ENCODE measurements at places on chromosomes 16 and 17.

GRCh38 chr17:32350666-32351418, 885 bp downstream of the ZNF207 start:
- no peak for DNase-seq

DNA sequence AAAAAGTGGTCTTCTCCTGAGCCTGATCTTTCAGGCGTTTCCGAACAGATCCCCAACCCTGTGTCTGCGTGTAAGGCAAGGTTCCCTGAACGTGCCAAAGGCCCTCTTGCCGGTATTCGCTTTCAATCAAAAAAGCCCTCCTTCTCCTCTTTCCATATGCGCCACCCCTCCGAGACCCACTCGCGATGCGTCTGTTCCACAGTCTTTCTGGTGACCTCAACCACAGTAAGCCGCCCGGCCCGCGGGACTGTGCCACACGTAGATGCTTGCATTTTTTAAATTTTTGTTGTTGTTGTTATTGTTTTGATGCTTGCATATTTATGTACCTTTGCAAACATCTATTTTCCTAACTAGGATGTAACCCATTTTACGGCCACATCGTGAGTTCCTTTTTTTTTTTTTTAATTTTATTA, 607 bp upstream of the PRPSAP1 start:
- no peak for DNase-seq

DNA sequence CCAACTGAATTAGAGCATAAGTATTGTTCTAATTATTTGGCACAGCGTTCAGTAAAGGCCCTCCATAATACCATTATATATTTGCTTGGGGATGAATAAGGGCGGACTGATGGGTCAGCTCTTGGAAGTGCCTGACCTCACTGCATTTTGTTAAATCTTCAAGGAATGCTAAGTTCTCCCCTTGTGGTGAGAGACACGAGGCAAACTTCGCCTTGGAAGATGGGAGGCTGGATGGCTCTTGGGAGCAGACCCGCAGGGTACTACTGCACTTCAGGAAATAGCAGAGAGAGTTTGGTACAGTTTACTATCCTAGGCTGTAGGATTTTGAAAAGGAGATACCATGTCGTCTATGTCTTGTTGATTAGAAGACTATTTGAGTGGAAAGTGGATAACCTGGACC, 87.0 kb upstream of the RPRML start:
- no peak for DNase-seq

- no peak for DNase-seq
Observed at GRCh38 chr16:78681743-78682142, 582.3 kb downstream of the WWOX start.

- DNase-seq: no peak
Observed at GRCh38 chr17:28702026-28702751, 9.5 kb downstream of the PROCA1 start.

- no peak for DNase-seq
Observed at GRCh38 chr16:46908540-46909372, 24.6 kb downstream of the GPT2 start.

- no peak for DNase-seq
Observed at GRCh38 chr16:84177741-84178073, 9.2 kb downstream of the TAF1C start.

GRCh38 chr16:11073407-11073999, 129.1 kb downstream of the CLEC16A start:
- no peak for DNase-seq

GRCh38 chr16:66954097-66954659, 6.9 kb upstream of the CES3 start:
- no peak for DNase-seq

GRCh38 chr16:80014241-80014939, 413.9 kb upstream of the MAF start:
- no peak for DNase-seq

DNA sequence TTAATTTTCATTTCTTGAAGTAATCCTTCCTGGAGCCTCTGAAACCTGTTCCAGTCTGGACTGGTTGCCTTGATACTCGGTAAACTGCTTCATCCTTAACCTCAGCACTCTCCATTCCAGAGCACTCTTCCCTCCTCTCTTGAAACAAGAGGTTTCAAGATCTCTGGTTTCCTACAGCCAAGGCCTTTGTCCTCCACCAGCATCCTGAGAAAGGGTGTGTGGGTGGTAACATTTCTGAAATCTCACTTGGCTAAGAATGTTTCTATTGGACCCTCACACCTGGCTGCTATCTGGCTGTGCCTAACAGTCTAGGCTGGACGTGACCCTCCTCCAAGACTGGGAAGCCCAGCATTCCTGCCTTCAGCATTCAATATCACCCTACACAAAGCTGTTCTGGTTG, 99.7 kb downstream of the CYTH1 start:
- DNase-seq: no peak

- no peak for DNase-seq
Observed at GRCh38 chr17:55342800-55343585, 78.2 kb downstream of the HLF start.

DNA sequence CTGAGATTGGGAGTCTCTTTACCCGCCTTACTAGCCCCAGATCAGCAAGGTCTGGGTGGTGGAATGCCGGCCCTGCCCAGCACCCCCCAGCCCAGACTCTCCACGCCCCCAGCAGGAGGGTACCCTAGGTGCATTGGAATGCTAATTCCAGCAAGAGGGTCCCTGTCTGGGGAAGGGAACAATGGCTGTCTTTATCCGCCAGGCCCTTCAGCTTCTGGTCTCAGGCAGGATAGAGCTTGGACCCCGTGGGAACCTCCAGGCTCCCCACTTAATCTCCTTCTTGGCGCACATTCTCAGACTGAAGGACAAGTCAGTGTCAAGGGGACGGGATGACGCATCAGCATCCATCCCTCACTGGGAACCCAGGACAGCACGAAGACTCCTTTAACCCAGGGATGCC, 85.1 kb downstream of the LITAF start:
- no peak for DNase-seq

DNA sequence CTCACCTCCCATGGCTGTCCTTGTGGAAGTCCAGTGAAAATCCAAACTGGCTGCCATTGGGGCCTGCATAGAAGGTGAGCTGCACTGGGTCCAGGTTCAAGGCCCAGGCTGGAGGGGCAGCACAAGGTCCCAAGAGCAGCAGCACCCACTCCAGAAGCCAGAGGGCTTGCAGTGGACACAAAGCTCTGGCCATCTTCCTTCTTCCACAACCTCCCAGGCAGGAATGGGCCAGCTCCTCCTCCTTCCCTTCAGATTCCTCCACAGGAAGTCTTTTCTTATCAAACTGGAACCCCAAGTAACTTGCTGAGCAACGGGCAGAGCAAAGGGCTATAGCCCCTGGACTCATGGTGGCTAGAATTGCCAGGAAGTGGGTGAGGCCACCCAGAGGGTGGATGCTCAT, at the start of gene ITGA2B:
TSS of gene ITGA2B (minus strand) at position 369 of the 400 bp plus-strand sequence. CDS start at position 193, 176 bp downstream.
- no peak for DNase-seq

- DNase-seq: no peak
Observed at GRCh38 chr17:34706029-34706428, 126.6 kb downstream of the TMEM132E start.

- DNase-seq: peak; percentile 93
Observed at GRCh38 chr16:67226804-67227566, at the start of gene TMEM208. TMEM208 (plus strand) TSS chr16:67227130; CDS start chr16:67227219, 89 bp downstream.

- no peak for DNase-seq
Observed at GRCh38 chr16:20611975-20612481, 35.9 kb upstream of the ACSM2B start.

DNA sequence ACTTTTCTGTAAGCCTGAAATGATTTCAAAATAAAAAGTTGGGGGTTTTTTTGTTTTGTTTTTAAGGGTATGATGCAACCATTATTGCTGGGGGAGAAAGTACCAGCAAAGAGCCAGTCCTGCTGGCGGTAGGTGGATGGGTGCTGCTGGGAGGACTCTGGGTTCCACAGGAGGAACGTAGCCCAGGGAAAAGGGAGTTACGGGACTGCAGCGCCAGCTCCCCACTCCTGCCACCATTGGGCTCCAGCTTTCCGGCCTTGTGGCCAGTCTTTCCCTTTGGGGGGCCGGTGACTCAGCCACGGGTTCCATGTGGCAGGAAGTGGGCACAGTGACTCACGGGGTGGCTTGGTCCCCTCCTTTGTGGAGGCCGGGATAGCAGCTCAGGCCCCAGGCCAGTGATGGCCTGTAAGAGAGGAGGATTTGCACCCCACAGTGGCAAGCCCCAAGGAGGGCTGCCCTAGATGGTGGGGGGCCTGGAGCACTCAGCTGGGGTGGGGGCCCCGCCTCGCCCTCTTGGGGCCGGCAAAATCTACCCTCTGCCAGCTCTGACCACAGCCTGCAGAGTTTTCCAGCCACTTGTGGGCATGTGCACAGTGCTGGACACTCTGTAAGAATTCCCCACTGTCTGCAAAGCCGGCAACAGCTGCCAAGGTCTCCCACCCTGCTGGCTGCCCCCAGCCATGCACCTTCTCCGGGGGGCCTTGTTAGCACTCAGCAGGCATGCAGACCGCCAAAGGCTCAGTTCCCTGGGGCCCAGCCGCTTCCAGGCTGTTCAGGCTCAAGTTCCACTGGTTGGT, 30.4 kb downstream of the SOCS3 start:
- DNase-seq: no peak

DNA sequence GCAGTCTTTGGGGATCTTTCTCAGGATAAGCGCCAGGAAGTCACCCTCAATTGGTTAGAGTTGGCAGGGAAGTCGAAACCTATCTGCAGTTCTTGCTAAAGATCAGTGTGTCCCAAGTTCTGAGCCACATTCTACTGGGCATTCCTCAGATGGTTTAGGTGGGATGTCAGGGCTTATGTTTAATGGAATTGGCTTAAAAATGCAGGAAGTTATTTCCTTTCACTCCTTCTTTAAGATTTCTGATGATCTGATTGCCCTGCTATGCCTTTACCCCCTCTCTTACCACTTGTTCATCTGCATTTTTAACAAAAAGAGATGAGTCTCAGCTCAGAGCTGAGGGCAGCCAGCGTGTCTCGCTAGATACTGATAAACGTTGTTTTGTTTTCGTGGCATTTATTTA, 30.8 kb downstream of the FOXL1 start:
- DNase-seq: no peak

GRCh38 chr17:58329035-58329809, 627 bp upstream of the TSPOAP1 start:
- no peak for DNase-seq

GRCh38 chr17:29109477-29110371, 66.8 kb downstream of the PIPOX start:
- DNase-seq: no peak

GRCh38 chr17:46818929-46819859, 702 bp upstream of the WNT3 start:
- DNase-seq: no peak

All from esophagus squamous epithelium (tissue), 5 donors.